Tibial nerve (tissue), 4 donors: ENCODE measurements at places on chromosomes 4 and X. TPM values are rescaled to one million over a fixed set of nuclear protein-coding genes. Genes with fewer than 3 reads are reported as not detected.
A peak's percentile ranks its signal among the peaks of the same experiment; 100 is the strongest.

The NDP gene
- total RNA-seq, result 6.1 TPM

The TXK gene
- 0.22 TPM for total RNA-seq

The PPP4R3C gene
- total RNA-seq, result not detected

The PAGE4 gene
- not detected for total RNA-seq

The CDKL2 gene
- total RNA-seq, result not detected

The GPR78 gene
- total RNA-seq, result not detected

The SRD5A3 gene
- 16.1 TPM for total RNA-seq

The POF1B gene
- 0.44 TPM for total RNA-seq

GRCh38 chr4:7964890-7965662, 25.4 kb upstream of the AFAP1 start:
- peak; percentile 23 for DNase-seq

DNA sequence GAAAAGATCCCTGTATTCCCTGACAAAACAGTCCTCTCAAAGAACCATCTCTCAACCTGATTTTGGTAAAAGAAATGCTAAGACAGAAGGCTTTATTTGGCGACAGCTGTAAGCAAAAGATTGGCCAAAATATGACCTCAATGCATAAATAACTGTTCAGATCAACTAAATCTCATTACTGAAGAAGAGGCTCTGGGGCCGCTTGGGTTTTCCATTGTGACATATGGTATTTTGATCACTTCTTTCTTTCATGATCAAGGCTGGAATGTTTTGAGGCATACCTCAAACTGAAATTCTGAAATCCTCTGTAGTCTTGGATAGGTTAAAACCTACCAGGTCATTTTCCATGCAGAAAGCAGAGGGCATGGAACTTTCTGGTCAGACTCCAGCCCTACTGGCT, 106.3 kb downstream of the C4orf51 start:
- no peak for DNase-seq

DNA sequence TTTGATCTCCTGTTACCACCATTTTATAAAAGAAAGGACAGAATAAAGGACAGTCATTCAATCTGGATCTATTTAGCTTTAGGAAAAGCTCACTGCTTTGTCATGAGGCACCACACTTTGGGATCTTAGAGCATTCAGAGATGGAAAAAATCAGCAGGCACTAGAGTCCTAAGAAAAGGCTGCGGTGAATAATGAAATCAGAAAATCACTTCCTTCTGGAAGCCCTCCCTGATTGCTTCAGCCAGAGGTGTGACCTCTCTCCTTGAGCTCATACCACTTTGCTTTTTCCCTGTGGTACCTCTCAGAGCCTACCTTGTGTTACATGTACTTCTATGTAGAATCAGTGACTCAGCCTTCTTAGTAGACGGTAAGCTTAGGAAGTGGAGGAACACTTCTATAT, 8.7 kb upstream of the TRPC5OS start:
- no peak for DNase-seq

GRCh38 chr4:1377606-1378261, 28.5 kb downstream of the NKX1-1 start:
- DNase-seq, result no peak

DNA sequence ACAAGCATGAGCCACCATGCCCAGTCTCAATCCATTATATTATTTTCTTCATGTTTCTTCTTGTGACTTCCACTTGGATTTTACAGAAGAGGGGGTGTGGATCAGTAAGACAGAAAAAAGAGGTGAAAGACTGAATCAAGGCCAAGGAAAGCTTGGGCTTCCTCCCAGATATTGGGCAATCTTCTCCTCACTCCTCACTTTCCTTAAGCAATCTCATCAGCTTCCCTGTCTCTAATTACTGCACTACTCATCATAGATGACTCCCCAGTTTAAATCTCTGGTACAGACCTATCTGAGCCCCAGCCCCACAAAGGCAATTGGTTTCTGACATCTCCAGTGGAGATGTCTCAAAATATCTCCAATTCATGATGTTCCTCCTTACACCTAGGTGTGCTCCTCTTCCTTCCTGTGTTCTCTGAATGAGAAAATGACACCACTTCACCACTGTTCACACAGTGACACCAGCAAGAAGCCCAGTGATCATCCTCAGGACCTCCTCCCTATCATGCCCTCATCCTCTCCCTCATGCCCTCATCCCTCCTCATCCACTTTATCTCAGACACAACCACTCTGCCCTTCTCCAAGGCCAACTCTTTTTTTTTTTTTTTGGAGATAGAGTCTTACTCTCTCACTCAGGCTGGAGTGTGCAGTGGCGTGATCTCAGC, 44.8 kb upstream of the HERC6 start:
- no peak for DNase-seq

DNA sequence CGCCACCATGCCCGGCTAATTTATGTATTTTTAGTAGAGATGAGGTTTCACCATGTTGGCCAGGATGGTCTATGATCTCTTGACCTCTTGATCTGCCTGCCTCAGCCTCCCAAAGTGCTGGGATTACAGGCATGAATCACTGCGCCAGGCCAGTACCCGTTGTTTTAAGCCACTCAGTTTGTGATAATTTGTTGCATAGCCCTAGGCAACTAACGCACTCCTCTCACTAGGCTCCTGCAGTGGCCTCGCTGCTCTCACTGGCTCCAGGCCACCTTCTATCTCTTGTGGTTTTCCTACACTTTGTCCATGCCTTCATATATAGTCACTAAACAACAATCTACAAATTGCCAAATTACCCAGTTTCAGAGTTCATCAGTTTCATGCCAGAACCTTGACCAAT, 58.1 kb downstream of the DCHS2 start:
- DNase-seq, result no peak

GRCh38 chr4:6463311-6464289, 8.8 kb downstream of the PPP2R2C start:
- DNase-seq, result no peak

DNA sequence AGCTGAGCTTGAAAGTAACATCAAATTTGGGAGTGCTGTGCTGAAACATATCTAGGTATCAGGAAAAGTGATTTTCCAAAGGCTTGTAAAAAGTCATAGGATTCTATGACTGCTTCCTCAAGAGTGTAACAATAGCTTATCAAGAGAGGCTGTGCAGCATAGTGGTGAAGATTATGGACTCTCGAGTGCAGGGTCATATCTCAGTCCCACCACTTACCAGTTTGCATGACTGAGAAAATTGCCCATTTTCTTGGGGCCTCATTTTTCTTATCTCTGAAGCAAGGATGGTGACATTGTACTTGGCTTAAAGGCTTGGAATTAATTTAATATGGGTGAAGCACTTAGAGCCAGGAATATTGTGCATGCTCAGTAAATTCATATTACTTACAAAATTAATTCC, 57.2 kb downstream of the AFF1 start:
- DNase-seq, result no peak

DNA sequence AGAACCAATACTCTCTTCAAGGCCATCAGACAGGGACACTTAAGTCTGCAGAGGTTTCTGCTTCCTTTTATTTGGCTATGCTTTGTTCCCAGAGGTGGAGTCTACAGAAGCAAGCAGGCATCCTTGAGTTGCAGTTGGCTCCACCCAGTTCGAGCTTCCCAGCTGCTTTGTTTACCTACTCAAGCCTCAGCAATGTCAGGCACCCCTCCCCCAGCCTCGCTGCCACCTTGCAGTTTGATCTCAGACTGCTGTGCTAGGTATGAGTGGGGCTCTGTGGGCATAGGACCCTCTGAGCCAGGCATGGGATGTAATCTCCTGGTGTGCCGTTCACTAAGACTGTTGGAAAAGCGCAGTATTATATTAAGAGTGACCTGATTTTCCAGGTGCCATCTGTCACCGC, 12.6 kb upstream of the UGT2B15 start:
- DNase-seq, result no peak

DNA sequence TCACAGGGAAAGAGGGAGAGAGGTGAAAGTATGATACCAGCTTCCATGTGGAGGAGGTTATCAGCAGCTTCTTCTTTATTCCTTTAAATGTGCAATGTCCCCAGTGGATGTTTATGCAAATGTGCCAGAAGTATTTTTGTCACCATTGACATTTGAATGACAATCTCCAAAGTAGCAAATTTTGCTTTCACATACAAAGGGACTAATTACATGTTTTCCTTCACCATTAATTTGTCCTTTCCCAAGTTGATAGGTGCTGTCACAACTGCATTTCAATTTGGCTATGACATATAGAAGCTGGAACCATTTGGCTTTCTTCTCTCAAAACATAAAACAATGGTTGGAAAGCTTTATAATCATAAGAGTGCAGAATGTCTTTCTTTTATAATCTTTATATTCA, 469.0 kb upstream of the NWD2 start:
- no peak for DNase-seq

DNA sequence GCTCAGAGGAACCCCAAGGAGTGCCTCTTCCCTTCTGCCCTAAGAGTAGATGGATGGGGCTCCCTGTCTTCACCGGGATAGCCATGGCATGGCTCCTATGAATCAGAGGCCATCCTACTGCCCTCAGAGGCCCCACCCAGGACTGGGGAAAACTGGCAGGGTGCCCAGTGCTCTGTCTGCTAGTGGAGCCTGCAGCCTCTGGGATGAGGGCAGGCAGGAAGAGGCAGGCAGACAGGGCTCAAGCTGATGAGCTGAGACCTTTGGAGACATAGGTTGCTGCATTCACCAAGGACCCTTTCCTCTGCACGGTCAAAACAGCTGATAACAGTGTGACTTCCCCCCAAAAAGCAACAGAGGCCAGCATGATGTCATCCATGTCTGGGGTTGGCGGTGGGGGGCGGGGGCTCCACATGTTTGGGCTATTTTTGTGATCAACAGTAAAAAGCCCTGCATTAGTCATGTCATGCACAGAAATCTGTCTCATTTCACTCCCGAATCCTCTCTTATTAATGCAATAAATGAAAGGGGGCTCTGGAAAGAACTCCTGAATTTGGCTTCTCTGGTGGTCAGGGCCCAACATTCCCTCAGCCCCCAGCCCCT, 207.6 kb upstream of the MAMLD1 start:
- no peak for DNase-seq

- DNase-seq, result no peak
These were observed 176.2 kb upstream of the RBPJ start for GRCh38 chr4:26144526-26145155.

GRCh38 chr4:41024556-41025491, 189.5 kb downstream of the APBB2 start:
- no peak for DNase-seq

DNA sequence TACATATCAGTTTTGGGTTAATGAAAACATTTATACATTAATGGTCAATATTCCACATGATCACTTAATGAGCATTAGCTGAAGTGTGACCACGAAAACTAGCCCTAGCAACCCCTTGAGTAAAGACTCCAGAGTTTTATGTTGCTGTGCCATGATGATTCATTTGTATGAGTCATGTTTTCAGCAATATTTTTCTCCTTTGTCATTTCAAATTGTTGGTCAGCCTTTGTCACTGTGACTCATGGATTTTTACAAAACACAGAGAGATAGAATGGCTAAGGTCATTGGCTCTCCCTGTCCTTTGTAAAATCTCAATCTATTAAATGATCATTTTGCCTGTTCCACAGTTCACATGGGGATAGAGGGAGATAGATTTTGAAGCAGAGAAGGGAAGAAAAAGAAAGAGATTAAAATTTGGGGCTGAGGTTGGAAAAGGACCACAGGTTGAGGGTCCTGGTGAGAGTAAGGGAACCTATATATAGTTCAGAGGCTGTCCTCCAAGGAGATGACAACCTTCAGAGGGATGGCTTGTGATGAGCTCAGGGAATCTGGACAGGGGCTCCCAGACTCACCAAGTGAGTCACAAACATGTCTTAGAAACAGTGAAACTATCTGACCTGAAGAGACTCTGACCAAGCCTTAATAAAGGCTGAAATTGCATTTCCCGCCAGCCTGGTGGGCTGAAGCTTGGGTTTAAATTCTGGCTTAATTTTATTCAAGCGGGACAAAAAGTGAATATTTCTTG, 25.6 kb downstream of the NR0B1 start:
- no peak for DNase-seq

- no peak for DNase-seq
These were observed 87.7 kb downstream of the MAML3 start for GRCh38 chr4:140066031-140066930.

DNA sequence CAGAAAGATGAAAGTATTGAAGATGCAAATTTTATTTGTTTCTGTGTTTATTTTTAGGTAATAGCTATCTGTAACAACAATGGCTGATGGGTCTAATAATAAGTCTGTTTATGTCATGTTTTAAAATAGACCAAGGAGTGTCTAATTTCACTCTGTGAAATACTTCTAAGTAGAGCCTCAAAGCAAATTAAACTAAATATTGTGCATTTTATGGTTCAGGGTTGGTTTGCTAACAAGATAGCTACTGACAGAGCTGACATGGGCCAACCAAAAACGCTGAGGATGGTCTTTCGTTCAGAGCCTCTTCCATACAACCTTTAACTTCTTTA, 437.6 kb upstream of the CTSO start:
- DNase-seq, result no peak

DNA sequence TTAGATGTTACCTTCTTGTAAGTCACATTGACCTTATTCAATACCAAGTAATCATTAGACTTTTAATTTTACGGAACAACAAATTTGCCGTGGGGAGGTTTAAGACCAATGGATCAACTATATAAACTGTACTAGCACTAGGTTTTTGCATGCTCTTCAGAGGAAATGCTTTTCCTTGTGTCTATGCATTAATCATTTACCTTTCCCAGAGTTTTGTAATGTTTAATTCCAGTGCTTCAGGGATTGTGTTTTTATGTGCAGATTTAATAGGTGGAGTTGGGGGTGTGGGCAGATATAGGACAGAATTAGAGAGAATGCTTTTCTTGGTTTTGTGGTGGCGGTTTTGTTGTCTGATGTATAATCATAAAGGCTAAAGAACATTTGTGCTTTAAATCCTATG, 76.0 kb upstream of the SMARCA5 start:
- no peak for DNase-seq

DNA sequence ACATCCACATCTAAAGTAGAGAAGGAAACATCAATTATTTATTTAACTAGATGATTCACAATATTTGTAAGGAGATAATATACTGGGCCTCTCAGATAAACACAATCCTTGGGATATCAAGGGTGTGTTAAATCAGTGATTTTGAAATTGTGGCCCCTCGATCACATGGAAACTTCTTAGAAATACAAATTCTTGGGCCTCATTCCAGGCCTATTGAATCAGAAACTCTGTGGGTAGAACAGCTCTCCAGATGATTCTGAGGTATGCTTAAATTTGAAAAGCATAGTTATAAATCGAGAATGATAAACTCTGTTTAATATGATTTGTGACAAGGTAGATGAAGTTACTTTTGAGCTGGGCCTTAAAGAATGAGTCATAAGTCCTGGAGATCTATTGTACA, 64.3 kb upstream of the GPR174 start:
- DNase-seq, result no peak

DNA sequence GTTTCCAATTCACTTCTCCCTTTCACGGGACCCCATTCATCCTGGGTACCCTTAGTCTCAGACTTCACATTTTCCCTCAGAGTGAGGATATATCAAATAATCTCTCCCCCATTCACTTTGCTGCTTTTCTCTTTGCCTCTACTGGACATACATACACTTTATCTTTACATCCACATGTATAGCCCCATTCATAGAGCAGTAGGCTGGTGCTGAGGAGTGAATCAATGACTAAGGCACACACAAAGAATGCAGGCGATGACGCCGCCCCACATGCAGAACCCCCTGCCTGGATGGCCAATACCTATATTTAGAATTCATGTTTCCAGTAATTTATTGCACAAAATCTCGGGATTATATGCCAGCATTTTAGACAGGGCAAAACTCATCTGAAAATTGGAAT, 554.3 kb upstream of the TENM3 start:
- no peak for DNase-seq

- no peak for DNase-seq
These were observed 73.6 kb upstream of the COX18 start for GRCh38 chr4:73142995-73143547.

- no peak for DNase-seq
These were observed 284.6 kb upstream of the ANKRD50 start for GRCh38 chr4:124997124-124997523.
